ENCODE measurements at places on chromosomes 3 and 15.

DNA sequence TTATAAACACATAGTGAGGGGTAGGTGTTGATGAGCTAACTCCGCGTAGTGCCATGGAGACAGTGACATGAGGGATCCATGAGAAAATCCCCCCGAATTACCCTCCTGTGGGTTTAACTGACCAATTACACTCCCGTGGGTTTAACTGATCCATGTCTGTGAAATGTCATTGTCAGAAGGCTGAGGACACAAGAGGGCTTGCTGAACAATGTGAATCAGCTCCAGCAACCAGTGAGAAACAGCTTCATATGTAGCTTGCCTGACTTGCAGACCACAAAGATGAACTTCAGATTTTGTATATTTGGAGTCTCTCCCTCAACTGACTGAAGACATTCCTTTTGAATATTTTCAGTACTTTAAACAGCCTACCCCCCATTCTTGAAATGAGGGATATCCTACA is 144.9 kb downstream of the FBN1 start:
- no peak for DNase-seq

- DNase-seq = no peak
Observed at GRCh38 chr3:126616931-126617330, 38.0 kb downstream of the TXNRD3 start.

DNA sequence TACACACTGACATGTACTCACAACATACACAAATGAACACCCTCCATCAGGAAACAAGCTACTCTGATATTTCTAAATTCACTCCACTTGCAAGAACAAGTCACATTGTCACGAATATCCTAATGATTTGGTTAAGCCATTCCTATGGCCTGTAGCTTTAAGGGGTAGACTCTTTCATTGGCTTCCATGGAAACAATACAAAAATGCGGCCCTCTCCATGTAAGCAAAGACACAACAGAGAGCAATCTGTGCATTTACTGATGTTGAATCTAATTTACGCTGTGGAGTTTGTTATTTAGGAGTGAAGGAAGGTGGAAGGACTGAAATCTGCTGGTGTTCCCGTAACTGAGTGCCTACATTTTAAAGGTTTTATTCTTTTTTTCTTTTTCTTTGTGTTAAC is 114.5 kb downstream of the FMN1 start:
- DNase-seq = no peak

DNA sequence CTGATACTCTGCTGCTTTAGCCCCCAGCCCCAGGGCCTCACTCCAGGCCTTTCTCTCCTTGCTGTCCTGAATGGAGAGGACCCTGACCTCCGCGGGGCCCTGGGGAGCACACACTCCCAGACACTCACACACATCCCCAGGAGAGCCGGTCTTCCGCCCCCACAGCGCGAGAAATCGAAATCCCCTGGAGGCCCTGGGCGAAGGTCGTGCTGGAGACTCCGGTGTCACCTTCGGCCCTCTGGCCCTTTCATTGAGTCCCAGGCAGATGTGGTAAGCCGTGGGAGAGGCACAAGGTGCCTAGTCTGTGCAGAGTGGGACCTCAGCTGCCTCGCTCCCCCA is 848 bp upstream of the GOLGA8B start:
- DNase-seq = no peak
